ENCODE measurements at places on chromosomes 13 and 19.

DNA sequence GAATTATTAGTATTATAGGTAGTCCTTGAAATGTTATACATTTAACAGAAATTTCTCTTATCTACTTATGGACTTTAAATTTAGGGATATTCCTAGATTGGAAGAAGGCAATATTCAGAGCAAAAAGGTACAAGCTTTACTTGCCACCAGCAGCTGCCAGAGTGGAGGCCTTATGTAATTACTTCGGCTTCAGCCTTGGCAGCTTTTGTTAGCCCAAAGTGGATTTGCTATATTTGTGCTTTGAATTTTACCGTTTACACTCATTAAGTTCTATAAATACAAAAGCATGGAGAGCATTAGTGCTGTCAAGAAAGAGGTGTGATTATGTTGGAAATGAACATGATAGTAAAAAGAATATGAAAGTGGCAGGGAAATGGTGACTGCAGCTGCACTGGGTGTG is 319.9 kb downstream of the ATP8A2 start:
- no peak for DNase-seq

DNA sequence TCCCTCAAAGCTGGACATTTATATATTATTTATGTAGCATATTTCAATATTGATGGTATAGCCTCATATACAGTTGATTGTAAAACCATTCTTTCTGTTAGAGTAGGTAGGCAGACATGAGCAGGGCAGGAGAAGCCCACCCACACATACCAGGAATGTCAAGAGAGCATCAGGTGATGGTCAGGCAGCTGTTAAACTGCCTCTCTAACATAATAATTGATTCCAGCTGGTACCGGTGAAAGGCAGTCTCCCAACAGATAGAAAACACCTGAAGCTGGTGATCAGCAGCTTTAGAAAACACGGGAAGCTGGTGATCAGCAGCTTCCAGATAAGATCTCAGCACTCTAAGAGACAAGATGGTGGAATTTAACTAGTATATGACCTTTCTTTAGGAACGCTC is 132.9 kb downstream of the SLITRK6 start:
- no peak for DNase-seq

DNA sequence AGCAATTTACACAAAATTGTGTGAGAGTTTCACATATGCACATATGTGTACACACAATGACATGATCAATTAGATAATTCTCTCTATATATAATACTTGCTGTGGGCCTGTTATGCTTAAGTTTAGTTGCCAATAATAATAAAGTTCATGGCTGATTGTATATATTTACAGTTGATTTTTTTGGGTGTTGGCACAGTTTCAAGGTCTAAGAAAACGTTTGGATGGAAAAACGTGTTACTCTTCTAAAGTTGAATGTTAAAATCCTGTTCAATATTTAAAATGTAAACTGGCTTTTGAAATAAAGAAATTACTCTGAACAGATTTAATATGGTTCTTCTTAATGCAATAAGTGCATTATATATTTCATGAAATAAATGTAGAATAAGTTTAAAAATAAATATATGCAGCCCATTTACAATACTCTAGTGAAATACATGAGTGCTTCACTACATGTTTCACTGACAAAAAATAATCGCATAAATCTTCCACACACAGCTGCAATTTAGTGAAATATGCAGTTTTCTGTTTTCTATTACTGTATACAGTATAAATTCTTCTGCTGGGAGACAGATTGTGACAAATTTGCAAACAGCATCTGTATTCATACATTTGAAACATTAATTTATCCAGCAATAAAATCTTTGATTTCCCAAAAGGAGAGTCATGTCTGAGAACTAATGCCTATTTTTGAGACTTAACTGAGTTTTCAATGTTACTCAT is 586.9 kb upstream of the KLHL1 start:
- no peak for DNase-seq

- no peak for DNase-seq
These were observed 659.9 kb upstream of the KLF12 start for GRCh38 chr13:74794147-74794546.

- DNase-seq: no peak
These were observed 81.1 kb downstream of the TNFSF13B start for GRCh38 chr13:108350579-108350978.

GRCh38 chr19:6662702-6663101 is 7.3 kb downstream of the TNFSF14 start:
- no peak for DNase-seq

DNA sequence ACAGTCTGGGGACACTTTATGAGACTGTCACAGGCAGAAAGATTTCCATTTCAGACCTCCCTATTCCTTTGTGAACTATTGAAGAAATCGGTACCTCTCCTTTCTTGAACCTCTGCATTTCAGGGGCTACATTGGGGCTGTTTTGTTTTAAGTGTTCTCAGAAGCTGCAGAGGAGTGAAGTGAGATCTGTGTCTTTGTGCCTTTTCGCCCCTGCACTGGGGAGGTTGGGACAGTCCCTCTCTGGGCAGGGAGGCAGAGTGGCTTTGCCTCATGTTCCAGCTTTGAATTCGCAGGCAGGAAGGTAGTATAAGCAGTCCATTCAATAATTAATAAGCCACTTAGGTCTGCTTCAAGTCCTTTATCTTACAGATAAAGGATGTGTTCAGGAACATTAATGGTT is 9.5 kb upstream of the AMER2 start:
- no peak for DNase-seq

DNA sequence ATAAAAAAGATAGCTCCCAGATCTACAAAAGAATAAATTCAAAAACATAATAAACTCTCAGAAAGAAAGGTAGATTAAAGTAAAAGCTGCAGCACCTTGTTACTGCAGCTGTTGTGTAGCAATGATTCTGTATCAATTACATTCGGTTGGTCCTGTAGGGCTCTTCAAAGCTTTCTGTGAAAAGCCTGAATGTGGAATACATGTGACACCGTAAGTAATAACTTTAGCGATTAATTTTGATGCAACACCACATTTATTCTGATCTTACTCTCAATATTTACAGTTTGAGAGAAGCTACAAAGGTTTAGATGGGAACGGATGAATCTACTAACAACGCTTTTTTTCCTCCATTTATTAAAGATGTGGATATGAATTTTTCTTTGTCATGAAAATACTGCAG is 279.2 kb downstream of the DACH1 start:
- no peak for DNase-seq

DNA sequence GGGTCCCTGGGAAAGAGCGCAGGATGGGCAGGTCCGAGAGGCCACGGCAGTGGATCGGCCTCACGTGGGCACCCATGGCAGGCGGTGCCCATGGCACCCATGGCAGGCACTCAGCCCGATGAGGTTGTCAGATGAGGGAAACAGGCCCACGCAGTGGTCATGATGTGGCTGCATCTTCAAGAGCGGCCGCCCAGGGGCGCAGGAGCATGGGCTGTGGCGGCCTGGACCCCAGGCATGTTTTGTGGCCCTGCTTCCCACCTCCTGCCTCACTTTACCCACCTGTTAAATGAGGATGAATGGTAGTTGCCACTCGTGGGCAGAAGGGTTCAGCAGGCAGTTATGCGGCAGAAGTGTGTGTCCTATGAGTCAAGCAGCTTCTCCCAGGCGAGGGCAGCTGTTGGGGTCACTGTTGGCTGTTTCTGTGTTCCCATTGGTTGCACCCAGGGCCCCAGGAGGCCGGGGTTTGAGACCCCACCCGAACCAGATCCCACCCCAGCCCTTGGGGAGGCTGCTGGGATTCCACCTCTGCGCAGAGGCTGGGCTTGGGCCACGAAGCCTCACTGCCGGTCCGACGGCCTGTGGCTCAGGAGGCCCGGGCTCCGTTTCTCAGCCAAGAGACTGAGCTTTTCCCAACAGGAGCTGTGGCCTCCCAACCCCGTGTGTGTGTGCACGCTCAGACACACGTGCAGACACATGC is 30.0 kb downstream of the CSNK1G2 start:
- no peak for DNase-seq

DNA sequence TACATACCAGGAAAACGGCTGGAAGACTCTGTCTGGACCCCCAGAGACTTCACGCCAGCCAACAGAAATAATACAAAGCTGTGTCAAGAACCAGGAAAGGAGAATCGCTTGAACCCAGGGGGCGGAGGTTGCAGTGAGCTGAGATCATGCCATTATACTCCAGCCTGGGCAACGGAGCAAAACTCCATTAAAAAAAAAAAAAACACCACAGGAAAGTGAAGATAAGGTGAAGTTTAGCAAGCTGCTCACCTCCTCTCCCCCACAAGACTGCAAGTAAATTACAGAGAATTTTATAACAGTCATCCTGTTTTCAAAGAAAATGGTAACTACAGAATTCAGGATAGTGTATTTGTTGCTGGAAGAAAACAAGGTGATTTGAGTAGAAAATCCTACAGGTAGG is 984 bp upstream of the OR7G1 start:
- no peak for DNase-seq

- no peak for DNase-seq
These were observed 59.7 kb downstream of the KCTD12 start for GRCh38 chr13:76826527-76826926.

- DNase-seq: no peak
These were observed 52.4 kb downstream of the SKA3 start for GRCh38 chr13:21123956-21124355.

DNA sequence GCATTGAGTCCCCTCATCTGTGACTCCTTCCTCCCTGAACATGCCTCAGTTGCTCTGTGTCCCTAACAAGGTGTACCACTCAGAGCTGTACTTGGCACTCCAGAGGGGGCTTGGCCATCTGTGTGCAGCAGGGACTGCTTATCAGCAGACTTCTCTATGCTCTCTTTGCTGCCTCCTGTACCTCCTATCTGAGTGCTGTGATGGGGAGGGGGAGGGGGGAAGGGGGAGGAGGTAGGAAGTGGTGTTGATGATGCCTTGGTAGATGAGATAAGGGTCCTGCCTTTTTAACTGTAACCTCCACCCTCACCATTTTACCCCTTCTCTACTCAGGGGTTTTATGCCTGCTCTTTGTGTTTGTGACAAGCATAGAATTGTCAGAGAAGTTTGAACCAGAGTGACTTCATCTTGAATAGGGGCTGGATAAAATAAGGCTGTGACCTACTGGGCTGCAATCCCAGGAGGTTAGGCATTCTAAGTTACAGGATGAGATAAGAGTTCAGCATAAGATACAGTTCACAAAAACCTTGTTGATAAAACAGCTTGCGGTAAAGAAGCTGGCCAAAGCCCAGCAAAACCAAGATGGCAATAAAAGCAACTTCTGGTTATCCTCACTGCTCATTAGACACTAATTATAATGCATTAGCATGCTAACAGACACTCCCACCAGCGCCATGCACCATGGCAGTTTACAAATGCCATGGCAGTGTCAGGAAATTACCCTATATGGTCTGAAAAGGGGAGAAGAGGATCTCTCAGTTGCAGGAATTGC is 13.2 kb downstream of the PCDH8 start:
- DNase-seq: no peak

DNA sequence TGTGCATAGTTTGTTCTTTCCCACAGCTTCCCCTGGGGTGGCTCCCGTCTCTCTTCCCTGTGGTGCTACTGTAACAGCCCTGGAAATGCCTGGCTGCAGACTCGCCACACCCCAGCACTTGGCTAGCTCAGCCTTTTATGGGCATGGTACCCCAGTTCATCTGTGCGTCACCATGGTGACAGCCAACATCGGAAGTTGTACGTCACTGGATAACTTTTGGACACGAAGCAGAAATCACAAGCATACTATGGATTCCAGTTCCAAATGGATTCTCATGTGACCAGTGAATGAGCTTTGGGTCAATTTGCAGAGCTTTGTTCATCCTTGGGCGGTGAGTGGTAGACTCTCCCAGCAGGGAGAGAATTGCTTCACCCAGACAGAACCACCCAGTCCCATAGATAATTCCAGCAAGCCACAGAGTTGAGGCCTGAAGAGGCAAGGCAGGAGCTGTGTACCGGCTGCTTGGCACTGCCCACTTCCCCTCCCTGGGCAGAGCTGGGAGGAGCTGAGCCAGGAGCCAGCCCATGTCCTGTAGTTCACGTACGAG is 54.4 kb downstream of the COL4A2 start:
- DNase-seq: no peak

GRCh38 chr13:95707442-95708390 is 30.8 kb downstream of the DNAJC3 start:
- DNase-seq: peak; percentile 8

DNA sequence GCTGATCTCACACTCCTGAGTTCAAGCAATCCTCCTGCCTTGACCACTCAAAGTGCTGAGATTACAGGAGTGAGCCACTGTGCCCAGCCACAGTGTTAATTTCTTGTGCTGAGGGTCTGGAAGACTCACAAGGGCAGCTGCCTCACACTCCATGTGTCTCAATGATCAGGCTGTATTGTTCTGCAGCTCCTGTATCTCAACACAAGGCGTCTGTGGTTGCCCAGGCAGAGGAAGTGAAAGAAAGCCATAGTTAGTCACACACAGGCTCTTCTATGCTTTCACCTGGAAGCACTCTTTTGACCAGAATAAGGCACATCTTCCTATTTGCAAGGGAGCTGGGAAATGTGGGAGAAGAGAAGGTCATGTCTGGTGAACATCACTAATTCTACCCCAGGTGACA is 107.3 kb upstream of the ZNF507 start:
- no peak for DNase-seq

DNA sequence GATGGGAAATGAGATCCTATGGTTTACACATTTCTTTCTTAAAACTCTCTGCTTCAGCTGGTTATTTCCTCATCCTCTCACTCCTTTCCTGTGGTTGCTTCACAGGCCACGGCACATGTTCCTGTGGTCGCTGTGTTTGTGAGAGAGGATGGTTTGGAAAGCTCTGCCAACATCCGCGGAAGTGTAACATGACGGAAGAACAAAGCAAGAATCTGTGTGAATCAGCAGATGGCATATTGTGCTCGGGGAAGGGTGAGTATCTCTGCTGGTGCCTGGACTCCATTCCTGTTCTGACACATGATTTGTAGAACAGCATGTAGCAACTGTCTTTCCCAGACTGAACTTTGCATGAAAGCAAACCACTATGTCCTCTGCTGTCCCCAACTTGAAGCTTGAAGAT is 254.2 kb downstream of the ITGBL1 start:
- no peak for DNase-seq

DNA sequence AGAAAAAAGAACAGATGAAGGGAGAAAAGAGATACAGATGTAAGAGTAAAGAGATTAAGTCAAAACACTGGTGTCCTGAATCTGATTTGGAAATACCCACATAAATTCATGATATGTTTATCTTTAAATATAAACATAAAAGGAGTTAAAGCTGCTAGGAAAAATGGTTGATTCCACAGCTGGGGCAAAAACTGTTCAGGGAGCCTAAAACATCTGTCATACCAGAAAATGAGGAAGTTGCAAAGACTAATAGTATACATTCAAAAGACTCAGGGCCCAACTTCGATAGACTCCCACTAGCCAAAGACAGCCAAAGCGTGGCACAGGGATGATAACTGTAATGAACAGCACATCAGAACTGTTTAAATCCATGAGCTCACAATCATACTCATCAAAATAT is 62.0 kb downstream of the ABCC4 start:
- no peak for DNase-seq

GRCh38 chr13:111247552-111247951 is 72.9 kb upstream of the TEX29 start:
- no peak for DNase-seq

DNA sequence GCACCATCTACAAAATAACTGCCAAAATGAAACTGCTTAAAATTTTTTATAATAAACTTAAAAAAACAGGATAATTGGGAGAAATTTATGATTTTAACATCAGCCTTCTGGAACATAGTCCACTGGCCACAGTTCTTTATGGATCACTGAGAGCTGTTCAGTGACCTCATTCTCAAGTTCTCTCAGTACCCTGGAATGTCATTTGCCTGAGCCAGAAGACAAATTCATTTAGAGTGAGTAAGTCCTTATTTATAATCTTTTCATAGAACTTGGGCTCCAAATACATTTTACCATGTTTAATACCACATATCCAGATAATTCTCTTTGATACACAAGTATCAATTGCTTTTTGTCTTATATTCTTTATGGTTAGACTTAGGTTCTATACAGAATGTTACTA is 87.6 kb downstream of the CAB39L start:
- DNase-seq: no peak

All from CD4-positive, alpha-beta T cell treated with Interferon gamma for 1 hour (primary cell).